ENCODE measurements at places on chromosomes 7 and 10.
A peak's percentile ranks its signal among the peaks of the same experiment; 100 is the strongest.

DNA sequence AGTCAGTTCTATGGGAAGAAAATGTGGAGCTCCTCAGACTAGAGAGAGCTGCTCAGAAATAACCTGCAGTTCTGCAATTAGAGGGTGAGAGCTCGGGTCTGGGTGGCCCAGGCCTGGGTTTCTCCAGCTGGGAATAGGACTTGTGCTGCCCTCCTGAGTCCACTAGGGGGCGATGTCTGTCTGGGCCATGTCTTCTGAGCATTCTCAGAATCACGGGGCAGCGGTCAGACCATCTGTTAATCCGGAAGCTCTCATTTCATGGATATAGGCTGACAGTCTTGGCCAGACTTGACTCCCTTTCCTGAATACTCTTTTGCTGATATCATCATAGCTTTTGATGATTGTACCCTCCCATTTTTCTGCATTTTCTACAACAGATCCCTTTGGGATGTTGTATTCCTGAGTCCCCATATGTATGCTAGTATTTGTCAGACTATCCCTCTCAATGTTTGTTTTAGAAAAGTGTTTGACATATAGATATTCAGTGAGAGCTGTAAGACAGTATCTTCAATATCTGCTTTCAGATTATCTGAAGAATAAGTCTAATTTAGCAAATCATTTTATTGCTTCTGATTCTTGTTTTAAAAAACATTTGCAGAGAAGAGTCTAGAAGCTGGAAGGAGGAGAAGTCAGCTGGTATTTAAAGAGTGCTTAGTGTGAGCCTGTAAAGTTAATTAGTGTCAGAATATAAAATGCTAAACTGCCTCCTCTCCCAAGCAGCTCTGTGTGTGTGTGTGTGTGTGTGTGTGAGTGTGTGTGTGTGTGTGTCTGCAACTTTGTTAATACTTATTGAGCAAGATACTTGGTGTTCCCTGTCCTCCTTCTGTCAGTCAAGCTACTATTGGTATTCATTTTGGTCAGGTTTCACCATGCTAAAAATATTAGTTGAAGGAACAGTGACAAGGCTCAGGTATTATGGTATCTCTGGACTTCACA lies 38.0 kb downstream of the STARD3NL start:
- peak; percentile 39 for DNase-seq

DNA sequence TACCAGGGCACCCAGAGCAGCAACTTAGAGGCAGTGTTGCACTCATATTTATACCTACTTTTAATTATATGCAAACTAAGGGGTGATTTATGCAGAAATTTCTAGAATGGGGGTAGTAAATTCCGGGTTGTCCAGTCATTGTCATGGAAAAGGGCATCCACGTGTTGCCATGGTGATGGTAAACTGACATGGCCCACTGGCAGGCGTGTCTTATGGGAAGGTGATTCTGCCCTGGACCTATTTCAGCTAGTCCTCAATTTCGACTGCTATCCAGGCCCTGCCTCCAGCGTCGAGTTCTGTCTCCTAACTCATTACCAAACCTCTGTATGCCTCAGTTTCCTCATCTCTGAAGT lies 12.8 kb downstream of the SNX8 start:
- no peak for DNase-seq

- DNase-seq: no peak
These were observed 261.5 kb downstream of the MALRD1 start for GRCh38 chr10:19310066-19310465.

DNA sequence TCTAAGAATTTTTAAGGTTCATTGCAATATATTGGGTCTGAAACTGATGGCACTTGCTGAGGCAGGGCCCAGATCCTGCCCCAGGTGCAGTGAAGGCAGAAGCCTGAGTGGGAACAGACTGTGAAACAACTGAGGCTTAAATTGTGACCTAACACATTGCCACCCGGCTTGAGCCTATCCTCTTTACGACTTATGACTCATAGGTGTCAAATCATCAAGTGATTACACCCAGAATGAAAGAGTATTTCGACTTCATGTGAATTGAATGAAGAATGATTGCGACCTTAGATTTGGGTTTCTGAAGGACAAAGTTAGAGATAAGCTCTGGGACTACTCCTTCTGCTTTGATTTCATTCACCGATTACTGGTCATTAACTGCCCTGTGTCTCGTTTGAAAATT lies 200.9 kb downstream of the CREB5 start:
- DNase-seq: no peak

DNA sequence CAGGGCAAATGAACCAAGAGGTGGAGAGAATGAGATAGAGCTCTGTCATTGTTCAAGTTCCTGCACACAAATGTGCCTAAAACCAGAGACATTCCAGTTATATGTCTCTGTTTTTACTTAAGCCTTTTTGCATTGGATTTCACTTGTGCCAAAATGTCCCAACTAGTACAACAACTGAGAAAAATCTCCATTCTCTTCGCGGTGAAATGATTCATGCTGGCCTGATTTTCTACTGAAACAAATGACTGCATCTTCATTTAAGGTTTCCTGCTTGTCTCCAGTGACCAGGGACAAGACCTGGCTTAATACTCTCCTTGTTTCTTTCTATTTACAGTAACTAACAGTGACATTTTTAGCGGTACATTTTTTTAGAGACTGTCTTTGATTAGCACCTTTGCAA lies 714.9 kb downstream of the KCNMA1 start:
- no peak for DNase-seq

Measured in stimulated activated CD4-positive, alpha-beta T cell treated with anti-CD3 and anti-CD28 coated beads, Interleukin-15, amount 100 ng/mL, for 1 hour (primary cell).